ENCODE measurements at places on chromosomes 12 and 14. TPM values are rescaled to one million over a fixed set of nuclear protein-coding genes. Genes with fewer than 3 reads are reported as not detected.

TAS2R30 gene
- 0.66 TPM for total RNA-seq

POTEM gene
- not detected for total RNA-seq

NCKAP5L gene
- total RNA-seq = 14.2 TPM

HOXC12 gene
- total RNA-seq = 0.33 TPM

DDX47 gene
- 58.9 TPM for total RNA-seq

M6PR gene
- 112 TPM for total RNA-seq

CLEC7A gene
- total RNA-seq = 0.40 TPM

GTF2A1 gene
- 24.4 TPM for total RNA-seq

SLC5A8 gene
- not detected for total RNA-seq

PPP2R5C gene
- total RNA-seq = 96.1 TPM

DNA sequence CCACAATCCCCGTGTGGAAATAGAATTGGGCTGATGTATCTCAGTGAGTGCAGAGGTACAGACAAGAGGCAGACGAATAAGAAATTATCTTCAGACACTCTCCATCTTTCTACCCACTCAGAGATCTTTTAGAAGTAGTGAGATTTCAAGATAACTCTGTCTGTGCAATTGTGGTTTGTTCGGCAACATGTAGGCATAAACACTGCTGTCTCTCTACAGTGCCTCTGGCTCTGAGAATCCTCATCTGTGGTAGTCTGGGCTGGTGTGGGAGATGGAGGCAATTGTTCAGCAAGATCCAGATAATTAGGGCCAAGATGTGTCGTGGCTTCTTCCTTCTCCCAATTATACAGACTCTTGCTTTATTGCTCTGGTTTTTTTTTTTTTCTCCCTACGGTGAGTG is 3.1 kb downstream of the HOXC13 start:
- DNase-seq = no peak

DNA sequence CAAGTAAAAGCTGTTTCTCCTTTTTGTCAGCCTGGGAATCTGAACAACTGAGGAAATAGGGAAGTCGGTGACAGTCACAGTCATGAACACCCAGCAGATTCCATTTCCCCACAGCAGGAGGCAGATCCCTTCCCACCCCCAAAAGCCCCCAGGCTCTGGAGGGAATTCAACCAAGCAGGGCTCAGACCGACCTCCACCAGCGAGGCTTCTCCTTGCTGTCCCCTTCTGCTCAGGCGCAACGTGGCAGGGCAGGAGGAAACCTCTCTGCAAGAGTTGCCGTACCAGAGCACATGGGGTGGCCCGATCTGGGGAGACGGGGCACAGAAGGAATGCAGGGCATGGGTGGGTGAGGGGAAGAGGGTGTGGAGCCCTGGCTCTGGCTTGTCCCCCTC is 319 bp downstream of the GALNT6 start:
- peak; percentile 31 for DNase-seq

DNA sequence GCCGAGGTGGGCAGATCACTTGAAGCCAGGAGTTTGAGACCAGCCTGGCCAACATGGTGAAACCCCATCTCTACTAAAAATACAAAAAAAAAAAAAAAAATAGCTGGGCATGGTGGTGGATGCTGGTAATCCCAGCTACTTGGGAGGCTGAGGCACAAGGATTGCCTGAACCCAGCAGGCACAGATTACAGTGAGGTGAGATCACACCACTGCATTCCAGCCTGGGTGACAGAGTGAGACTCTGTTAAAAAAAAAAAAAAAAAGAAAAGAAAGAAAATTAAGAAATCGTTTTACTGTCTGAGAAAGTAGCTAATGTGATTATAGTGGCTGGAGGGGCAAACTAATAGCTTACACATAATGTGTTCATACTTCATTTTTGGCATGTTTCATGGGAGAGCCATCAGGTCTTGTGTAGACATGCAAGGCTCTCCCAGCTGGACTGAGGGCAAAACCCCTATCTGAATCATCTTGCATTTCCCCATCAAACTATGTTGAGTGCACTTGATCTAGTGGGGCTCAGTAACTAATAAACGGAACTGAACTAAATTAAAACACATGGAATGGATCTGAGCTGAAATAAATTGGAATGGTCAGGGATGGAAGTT is 16.2 kb downstream of the KIF21A start:
- DNase-seq = no peak

DNA sequence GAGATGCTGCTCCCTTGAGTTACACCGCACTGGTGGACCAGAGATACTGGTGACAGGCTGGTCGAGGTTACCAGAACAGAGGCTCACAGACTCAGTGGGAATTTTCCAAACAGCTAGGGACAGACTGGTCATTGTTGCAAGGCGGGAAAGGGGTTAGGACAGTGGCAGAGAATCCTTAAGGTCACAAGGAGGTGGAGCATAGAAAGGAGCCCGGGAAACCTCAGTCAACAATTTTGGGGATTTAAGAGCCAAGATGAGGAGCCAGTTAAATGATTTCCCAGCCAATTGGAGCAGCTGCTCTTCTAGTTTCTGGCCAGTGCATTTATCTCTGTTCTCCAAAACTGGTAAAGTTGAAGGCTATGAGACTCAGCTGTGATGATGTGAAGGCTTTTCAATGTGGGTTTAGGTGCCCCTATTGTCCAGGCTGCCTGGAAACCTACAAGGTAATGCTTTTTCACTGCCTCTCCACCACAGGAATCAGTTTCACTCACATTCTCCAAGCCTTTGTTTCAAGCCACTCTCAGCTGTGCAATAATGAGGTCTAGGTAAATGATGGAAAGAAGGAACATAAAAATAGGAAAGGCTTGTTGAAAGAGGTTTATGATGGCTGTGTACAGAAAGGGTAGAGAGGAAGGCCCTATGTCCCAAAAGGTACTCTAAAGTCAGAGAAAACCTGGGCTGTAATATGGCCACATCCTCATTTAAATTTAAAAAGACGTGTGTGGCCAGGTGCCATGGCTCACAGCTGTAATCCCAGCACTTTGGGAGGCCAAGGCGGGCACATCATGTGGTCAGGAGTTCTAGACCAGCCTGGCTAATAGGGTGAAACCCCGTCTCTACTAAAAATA is 7.0 kb upstream of the TNS2 start:
- DNase-seq = no peak

GRCh38 chr12:109589240-109589590 is 15.6 kb downstream of the MVK start:
- DNase-seq = no peak

- DNase-seq = no peak
Measured at GRCh38 chr12:124277394-124278241, 17.3 kb upstream of the RFLNA start.

- no peak for DNase-seq
Measured at GRCh38 chr12:68237619-68238018, 12.0 kb upstream of the IL26 start.

GRCh38 chr12:42216737-42217136 is 21.3 kb downstream of the YAF2 start:
- DNase-seq = no peak

GRCh38 chr12:25797949-25798348 is 160.5 kb upstream of the RASSF8 start:
- DNase-seq = no peak

DNA sequence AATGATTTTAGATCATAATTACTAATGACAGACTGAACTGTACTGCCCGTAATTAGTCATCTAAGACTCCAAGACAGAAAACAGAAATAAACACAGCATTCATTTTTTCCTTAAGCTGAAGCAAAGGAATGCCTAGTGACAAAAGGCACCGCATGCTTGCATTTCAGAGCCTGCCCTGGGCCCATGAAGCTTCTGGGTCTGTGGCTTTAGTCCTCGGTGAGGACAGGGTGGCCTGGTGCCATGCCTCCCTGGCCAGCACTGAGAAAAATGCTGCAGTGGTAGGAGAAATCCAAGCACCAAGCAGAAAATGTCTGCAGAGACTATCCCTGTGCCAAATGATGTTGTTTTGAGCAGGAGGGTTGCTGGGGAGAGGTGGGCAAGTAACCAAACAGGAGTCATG is 171.6 kb downstream of the CALM1 start:
- no peak for DNase-seq

- DNase-seq = no peak
Measured at GRCh38 chr12:116043659-116044535, 233.6 kb downstream of the MED13L start.

DNA sequence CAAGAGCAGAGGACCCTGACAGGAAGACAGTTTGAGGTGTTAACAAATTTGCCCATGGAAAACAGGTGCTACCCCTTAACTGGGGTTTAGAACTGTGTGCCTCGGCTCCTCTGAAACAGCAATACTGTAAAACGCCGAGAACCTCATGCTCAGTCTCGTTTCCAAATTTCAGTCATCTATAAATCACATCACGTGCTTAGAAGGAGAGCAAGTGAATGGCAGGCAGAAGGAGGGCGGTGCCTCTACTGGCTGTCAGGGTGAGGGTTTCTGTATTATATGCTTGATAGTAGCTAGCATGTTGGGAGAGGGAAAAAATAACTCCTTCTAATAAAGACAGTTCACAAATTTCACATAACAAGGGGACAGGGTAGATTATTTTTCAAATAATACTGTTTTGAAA is 4.8 kb downstream of the OR4K13 start:
- DNase-seq = no peak

- no peak for DNase-seq
Measured at GRCh38 chr14:30848449-30849240, 25.7 kb upstream of the COCH start.

DNA sequence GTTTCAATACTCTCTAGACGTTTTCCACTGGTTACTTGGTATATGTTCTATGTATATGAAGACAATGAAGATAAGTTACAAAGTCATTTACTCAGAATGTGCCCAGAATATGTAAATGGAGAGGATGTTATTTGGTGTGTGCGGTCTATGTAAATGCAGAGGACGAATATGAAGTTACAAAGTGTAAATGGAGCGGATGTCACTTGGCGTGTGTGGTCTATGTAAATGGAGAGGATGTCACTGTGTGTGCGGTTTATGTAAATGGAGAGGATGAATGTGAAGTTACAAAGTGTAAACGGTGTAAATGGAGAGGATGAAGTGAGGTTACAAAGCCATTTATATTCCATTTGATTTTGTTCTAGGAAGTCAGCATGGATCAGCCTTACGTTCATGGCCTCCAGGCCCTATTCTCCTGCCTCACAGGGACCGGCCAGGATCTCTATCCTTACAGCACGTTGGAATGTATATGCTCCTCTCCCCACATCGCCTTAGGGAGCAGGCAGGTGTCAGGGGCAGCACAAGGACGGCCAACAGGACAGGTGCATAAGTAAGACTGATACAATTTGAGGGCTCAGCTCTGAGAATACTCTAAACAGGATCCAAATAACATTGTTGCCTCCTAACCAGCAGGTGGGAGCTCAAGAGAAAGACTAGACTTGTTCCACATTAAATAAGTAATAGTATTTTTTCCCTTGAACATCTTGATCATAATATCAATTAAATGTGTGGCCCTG is 42.4 kb downstream of the GLRX5 start:
- no peak for DNase-seq

GRCh38 chr14:101078170-101078891 is 174.8 kb upstream of the RTL1 start:
- DNase-seq = no peak

GRCh38 chr12:80472911-80473500 is 29.0 kb downstream of the PTPRQ start:
- DNase-seq = peak; percentile 67
